ENCODE measurements at places on chromosomes 12 and 14.

- DNase-seq: no peak
These were observed 37.1 kb downstream of the PPFIA2 start for GRCh38 chr12:81722004-81722403.

DNA sequence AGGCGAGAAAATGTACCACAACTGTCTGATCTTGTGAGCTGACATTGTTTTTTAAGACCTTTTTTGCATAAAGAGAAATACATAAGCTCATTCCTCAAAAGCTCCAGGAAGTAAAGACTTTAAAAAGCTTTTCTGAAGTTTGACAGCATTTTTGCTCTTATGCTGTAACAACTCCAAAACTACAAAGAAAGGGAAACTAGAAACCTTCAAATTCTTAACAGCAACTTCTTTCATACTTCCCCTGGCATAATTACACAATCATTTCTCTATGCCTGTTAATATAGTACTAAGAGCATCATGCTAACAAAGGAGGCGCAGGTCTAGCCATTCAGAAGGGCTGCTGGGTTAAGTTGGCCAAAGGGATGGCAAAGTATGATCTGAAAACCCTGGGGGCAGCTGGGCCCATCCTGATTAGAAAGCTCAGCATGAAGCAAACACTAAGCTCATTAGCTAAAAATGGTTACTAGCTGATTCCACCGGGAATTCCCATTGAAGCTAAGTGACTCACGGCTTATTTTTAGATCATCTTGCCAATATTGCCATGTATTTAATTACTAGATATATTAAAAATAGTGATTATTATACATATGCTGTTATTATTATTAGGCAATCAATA lies 26.1 kb upstream of the ANP32D start:
- DNase-seq: no peak

DNA sequence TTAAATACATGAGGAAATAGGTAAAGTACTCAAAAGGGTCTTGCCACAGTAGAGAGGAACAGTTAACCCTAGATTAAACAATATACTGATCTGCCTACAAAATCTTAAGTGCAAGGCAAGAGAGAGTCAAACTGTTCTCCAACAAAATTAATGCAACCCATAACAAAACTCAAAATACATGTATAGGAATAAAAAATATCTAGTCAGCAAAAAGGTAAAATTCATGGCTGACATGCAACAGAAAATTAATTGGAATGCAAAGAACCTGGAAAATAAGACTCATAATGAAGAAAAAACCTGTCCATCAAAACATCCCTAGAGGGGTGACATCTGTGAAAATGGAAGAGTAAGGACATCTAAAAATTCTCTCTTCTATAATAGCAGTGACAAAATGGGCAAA lies 173.6 kb downstream of the ADAMTS20 start:
- no peak for DNase-seq

DNA sequence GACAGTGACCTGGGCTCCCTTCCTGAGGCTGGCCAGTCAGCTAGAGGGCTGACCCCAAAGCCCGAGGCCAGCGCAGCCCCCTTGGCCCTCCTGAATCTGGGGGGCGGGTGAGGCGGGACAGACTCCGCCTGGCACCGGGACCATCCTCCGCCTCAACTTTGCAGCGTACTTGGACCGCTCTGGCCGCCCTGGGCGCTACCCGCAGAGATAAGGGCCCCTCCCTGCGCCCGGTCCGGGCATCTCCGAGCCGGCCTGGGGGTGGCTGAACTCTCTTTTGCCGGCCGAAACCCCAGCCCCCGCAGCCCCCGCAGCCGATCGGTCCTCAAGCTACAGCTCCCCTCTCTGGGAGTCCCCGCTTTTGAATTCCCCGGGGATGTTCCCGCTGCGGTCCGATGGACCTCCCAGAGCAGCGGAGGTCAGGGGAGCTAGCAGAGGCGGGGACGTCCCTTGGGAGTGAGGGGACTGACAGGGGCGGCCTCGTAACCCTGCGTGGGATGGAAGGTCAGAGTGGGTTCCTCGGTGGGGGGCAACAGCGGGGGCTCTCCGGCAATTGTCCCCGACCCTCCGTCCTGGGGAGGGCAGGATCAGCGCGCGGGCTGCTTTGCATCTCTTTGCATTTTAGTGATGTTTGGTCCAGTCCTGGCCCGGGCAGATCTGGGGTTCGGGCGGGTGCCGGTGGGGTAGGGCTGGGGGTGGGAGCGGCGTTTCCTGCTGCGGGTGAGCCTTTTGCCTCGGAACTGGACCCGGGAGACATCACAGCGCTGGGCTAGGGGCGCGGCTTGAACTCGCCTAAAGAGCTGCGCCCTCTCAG lies at the start of gene CRIP1:
Gene CRIP1 (plus strand): TSS at position 724 of the 811 bp plus-strand sequence. CDS start 374 bp downstream, outside the sequence.
- DNase-seq: peak; percentile 39

DNA sequence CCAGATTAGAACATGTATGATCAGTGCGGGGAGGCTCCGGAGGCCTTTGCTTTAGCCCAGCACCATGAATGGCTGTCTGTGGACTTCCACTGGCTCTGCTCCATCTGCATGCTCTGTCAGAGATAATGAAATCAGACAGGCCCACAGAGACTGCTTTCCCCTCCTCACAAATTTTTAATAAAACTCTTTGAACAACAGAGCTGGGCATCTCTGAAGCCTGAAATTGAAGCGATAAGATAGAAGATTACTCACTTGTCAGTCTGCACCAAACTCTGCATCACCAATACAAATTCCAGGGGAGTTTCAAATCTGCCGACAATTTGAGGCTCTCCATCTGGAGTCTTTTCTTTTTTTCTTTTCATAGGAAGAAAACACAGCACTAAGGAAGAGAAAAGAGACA lies 110.0 kb downstream of the DYRK2 start:
- DNase-seq: no peak

DNA sequence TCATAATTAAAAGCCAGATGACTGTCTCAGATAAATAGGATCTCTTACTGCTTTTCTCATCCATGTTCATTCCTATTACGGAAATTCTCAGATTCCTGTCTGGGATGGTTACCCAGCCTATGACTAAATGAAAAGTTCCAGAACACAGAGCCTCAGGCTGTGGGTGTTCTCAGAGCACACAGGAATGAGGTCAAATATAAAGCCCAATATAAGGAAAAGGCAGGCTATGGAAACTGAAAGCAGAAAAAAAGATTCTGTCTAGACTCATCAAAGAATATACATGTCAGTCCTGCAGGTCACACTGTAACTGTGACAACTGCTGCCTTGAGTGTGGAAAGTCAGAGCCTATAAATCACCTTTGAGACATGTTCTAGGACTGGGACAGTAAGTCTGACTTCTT lies 64.3 kb downstream of the DCAF5 start:
- no peak for DNase-seq

- no peak for DNase-seq
These were observed 47.9 kb downstream of the PITPNM2 start for GRCh38 chr12:123102781-123103503.

- no peak for DNase-seq
These were observed 42.1 kb downstream of the DCAF4 start for GRCh38 chr14:72968316-72968715.

DNA sequence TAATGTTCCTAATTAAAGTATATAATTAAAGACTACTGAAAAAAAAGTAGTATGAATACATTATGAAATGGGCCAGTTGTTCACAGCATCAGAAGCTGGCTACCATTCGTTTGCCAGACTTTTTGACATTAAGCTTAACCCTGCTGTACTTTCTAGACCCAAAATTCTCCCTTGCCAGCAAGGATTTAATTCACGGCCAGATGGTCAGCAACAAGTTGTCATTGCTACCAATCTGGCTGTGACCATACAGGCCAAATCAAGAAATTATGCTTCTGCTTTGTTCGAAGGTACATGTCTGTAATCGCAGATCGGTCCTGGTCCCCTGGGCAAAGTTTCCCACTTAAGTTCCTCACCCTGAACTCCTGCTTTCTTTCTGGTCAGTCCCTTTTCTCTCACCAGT lies 217.7 kb upstream of the ATXN7L3B start:
- no peak for DNase-seq

- peak; percentile 41 for DNase-seq
These were observed 115.5 kb upstream of the G2E3 start for GRCh38 chr14:30443368-30444007.

- DNase-seq: no peak
These were observed 9.8 kb downstream of the NTF3 start for GRCh38 chr12:5441497-5442236.

DNA sequence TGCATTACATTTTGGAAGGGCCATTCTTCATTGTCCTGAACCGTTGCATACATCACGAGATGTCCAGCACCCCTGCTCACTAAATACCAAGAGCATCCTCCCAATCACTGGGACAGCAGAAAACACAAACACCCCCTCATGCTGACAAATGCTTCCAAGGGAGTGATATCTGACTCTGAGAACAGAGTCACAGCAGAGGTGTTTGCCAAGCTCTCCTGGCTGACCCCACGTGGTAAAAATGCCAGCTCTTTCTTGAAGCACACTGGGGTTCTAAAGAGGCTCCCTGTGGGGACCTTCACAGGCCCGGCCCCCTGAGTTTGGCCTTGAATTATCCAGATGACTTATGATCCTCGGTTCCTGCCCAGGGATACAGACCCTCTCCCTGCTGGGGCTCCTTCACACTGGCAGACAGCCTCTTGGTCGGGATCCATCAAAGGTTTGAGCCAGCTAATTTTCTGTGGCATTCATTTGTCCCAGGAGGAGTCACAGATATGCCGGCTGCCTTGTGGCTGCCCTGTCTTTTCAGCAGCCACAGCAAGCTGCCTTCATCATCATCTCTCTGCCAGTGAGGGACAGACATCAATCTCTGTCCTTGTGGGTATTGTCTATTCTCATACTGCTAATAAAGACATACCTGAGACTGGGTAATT lies 43.1 kb upstream of the PSMC1 start:
- DNase-seq: no peak

- DNase-seq: no peak
These were observed 138.9 kb upstream of the HIF1A start for GRCh38 chr14:61556455-61556854.

DNA sequence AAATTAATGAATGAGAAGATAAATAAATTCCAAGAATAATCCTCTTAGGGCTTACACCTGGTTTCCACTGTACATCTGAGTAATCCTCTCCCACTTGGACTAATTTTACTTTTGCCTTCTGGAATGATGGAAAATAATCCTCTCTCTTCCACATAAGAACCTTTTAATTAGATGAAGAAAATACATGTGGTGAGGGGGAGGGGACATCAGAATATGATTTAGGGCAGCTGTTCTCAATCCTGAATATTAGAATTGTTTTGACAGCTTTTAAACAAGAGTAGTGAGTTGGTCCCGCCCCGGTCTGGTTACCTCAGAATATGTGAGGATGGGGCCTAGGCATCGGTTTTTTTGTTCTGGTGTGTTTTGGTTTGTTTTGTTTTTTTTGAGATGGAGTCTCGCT lies 51.5 kb downstream of the HECTD4 start:
- DNase-seq: no peak

- DNase-seq: peak; percentile 34
These were observed 24.4 kb downstream of the SLC8B1 start for GRCh38 chr12:113310489-113310888.

DNA sequence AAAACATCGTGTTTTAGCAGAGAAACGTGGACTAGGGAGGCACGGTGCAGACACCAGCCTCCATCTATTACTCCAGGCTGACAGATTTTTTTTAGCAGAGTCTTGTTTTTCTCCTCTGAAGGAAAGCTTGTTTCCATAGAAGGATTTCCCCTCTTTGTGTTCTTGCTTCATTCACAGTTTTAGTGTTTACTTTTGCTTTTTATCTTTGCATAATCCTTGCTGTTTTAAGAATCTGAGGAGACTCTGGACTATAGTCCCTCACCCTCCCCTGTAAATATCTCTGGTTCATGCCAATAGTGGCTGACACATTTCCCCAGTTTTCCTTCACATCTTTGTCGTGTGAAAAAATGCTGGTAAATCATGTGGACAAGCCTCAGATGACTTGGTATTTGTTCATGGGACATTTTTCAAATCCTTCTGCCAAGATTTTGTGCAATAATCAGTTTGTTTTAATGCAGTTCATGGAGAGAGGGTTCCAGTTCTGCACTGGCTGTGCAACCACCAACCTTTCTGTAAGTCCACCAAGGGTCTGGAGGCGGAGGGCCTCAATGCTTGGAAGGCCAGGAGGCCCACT lies 39.9 kb upstream of the TMCC3 start:
- no peak for DNase-seq

- no peak for DNase-seq
These were observed 73.2 kb downstream of the TTC6 start for GRCh38 chr14:37668646-37669045.

DNA sequence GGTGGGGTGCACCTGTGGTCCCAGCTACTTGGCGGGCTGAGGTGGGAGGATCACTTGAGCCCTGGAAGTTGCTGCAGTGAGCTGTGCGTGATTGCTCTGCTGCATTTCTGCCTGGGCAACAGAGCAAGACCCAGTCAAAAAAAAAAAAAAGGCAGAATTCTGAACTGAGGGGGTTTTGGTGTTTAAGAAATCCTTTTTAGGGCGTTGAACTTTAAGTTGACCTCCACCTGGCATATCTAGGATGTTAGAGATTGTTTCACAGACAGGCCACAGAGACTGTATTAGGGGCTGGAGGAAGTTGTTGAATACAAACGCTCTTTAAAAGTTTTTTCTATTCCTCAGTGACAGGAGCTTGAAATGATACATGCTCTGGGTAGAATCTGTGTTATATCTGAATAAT lies 60.5 kb downstream of the FBXW8 start:
- DNase-seq: no peak

DNA sequence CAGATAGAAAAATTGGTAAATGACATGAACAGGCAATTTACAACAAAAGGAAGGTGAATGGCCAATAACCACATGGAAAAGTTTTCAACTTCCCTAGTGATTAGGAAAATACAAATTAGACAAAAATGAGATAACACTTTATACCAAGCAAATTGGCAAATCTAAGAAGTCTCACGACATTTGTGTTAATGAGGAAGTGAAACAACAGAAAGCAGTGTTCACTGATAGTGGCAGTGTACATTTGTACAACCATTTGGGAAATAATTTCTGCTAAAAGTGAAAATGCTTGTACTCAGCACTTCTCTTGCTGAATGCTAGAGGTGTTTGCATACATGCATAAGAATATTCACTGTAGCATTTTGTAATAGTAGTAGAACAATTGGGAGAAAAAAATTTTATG lies 126.6 kb downstream of the LLPH start:
- no peak for DNase-seq

DNA sequence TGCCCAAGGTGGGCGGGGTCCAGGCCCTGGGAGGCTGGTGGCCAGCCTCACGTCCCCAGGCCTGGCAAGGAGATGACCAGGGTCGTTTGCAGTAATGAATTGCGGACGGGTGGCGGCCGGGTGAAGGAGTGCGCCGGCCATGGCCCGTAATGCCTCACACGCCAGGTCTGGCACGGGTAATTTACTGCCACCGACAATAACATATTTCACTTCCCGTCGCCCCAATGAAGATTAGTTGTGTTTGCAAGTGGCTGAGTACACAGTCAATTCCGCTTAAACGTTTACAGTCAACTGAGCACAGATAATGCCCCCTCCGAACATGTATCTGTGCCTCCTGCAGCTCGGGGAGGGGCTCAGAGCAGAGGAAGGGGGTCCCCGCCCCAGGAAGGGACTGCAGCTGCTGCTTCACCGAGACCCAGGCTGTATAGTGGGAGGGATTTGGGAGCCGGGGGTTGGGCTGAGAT lies 48.3 kb downstream of the MVK start:
- DNase-seq: no peak

GRCh38 chr14:101535232-101535631 lies 26.1 kb upstream of the DIO3 start:
- DNase-seq: no peak

- DNase-seq: no peak
These were observed 42.9 kb upstream of the FZD10 start for GRCh38 chr12:130119241-130119861.
